Nephron progenitor cell (in vitro differentiated cells): ENCODE measurements at places on chromosomes 7 and 10.
A peak's percentile ranks its signal among the peaks of the same experiment; 100 is the strongest.

DNA sequence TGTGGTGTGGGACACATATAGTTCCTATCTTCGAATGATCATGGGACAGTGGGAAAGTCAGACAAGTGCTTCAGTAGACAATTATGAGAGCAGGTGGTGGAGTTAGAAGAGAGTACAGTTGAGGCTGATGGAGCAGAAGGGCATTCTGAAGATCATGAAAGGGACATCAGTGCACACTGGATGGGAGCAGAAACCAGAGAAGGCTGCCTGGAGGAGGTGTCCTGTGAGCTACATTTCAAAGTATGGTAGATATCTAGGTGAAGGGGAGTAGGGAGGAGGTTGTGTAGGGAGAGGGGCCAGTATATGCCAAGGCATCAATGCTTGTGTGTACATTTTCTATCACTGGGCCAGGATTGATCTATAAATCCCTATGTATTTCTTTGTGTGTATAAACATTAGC lies 100.2 kb upstream of the PDCD4 start:
- H3K4me3 ChIP-seq, result no peak overlapping the region
- H3K36me3 ChIP-seq, result peaks cover 5% of the 10 kb centered on the region
- H3K27me3 ChIP-seq, result no peaks in the 10 kb centered on the region
- peak overlapping the region; percentile 22 for H3K27ac ChIP-seq

DNA sequence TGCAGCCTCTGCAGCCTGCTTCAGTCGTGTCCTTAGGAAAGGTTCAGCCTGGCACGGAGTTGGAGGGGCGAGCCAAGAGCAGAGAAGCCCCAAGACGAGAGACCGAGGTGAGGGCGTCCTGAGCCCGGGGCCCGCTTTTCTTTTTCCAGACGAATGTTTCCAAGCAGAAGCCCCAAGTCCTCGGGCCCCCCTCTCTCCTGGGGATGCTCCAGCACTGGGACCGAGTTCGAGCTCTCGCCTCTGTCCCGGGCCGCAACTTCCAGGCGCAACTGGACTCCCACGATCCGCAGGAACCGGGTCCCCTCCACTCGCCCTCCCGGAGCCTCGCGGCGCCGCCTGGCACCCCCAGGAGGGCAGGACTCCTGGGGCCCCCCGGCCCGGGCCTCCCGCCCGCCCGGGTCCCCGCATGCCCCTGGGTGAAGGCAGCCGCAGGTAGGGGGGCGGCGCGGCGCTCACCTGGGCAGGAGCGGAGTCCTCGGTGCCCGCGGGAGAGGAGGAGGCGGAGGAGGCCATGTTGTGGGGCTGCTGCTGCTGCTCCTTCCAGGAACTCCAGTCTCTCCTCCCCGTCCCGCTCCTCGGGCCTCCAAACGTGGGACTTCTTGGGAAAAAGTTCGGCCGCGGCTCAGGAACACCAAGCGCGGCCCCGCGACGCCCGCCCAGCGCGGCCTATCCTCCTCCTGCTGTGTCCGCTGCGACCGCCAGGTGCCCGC lies 45.3 kb upstream of the CDK1 start:
- H3K27me3 ChIP-seq, result peaks cover 37% of the 10 kb centered on the region
- no peak overlapping the region for H3K27ac ChIP-seq
- peak; percentile 64 for DNase-seq

DNA sequence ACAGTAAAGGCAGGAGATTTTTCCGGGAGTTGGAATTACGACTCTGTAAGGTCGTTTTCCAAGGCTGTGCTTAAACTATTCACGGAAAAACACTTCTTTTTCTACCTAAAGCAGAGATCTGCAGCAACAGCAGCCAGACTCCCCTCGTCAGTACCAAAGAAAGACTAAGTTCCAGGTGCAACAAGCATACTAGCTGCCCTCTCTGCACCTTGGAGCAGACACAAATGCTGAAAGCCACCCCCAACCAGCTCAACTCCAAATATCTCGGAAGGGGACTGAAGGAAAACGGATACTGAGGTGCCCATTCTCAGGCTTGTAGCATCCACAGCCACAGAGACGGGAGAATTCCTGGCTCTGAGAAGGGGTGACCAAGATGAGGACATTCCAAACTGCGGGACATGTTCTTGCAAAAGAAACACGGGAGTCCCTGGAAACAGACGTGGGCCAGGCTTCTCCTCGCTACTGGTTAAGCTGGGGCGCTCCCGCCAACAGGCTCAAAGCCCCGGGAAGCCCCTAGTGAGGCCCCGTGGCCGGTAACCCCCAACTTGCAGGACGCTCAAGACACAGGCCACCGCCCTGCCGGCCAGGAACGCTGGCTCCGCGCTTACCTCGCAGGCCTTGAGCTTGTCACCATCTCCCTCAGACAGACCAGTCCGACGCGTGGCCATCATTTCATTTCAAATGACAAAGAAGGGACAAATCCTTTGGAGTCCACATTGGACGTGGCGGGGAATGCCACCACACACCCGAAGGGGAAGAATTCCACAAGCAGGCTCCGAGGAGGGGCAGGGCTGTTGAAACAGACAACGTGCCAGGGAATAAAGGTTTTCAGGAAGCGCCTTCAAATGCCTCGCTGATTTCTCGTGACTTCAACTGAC lies 2.2 kb downstream of the ARHGAP21 start:
- peaks cover 30% of the 10 kb centered on the region for H3K4me1 ChIP-seq
- no peaks in the 10 kb centered on the region for H3K36me3 ChIP-seq
- peak; percentile 53 for DNase-seq
- no peak overlapping the region for H3K4me3 ChIP-seq
- peak overlapping the region; percentile 74 for H3K27ac ChIP-seq

GRCh38 chr7:43669286-43670081 lies 59.8 kb downstream of the COA1 start:
- H3K36me3 ChIP-seq, result peaks cover 99% of the 10 kb centered on the region
- H3K27me3 ChIP-seq, result no peaks in the 10 kb centered on the region
- no peaks in the 10 kb centered on the region for H3K4me1 ChIP-seq
- H3K27ac ChIP-seq, result no peak overlapping the region

DNA sequence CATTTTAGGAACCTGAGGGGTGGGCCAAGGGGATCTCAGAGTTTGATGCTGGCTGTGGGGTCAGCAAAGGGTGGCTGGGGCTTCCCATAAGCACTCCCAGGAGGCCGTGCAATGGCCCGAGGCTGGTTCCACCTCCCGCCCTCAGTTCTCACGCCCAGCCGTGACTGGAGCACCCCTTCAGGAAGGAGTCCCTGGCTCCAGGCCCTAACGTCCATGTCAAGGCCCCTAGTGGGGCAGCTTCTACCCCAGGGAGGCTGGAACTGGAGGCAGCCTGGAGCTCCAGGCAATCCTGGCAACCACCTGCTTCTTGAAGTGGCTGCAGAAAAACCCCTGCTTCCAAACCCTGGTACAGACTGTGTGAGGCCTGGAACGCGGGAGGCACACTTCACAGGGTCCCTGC lies 165.5 kb downstream of the DIP2C start:
- peaks cover 2% of the 10 kb centered on the region for H3K27me3 ChIP-seq
- H3K36me3 ChIP-seq, result peaks cover 17% of the 10 kb centered on the region
- no peak for DNase-seq
- H3K27ac ChIP-seq, result no peak overlapping the region
- H3K4me1 ChIP-seq, result peaks cover 61% of the 10 kb centered on the region
